HCT116 (cell line): ENCODE measurements at places on chromosomes 2 and 18. TPM values are rescaled to one million over a fixed set of nuclear protein-coding genes. Genes with fewer than 3 reads are reported as not detected.

The PRSS56 gene
- total RNA-seq: not detected

The BMP10 gene
- total RNA-seq: not detected

DNA sequence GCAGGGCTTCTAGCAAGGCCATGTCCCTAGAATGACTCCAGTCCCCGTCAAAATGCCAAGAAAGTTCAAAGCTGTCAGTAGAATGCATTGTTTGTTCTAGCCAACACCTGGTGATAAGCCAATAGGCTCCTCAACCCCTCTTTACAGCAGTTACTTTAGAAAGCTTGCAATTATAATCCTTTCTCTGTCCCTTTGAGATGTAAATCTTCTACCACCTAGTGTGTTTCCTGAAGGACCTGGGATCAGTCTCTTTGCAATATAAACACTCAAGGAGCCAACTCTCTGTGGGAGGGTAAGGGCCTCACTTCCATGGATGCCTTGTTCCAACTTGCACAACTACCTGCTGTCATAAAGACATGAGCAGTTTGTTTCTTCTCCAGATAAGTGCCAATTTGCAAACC is 301.8 kb downstream of the NBAS start:
- H3K27ac ChIP-seq: no peak overlapping the region
- no peaks in the 10 kb centered on the region for H3K27me3 ChIP-seq
- no peaks in the 10 kb centered on the region for H3K4me1 ChIP-seq
- H3K4me3 ChIP-seq: no peak overlapping the region

DNA sequence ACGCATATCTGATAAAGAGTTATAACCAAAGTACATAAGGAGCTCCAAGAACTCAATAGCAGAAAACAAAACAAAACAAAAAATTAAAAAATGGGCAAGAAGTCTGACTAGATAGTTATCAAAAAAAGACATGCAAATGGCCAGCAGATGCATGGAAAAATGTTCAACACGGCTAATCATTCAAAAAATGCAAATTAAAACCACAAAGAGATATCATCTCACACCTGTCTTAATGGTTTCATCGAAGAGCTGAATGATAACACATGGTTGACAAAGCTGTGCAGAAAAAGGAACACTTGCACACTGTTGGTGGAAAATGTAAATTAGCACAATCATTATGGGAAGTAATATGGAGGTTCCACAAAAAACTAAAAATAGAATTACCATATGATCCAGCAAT is 751.3 kb upstream of the POU3F3 start:
- H3K4me3 ChIP-seq: no peak overlapping the region
- no peaks in the 10 kb centered on the region for H3K36me3 ChIP-seq
- H3K27ac ChIP-seq: no peak overlapping the region
- no peak for DNase-seq
- H3K27me3 ChIP-seq: no peaks in the 10 kb centered on the region

DNA sequence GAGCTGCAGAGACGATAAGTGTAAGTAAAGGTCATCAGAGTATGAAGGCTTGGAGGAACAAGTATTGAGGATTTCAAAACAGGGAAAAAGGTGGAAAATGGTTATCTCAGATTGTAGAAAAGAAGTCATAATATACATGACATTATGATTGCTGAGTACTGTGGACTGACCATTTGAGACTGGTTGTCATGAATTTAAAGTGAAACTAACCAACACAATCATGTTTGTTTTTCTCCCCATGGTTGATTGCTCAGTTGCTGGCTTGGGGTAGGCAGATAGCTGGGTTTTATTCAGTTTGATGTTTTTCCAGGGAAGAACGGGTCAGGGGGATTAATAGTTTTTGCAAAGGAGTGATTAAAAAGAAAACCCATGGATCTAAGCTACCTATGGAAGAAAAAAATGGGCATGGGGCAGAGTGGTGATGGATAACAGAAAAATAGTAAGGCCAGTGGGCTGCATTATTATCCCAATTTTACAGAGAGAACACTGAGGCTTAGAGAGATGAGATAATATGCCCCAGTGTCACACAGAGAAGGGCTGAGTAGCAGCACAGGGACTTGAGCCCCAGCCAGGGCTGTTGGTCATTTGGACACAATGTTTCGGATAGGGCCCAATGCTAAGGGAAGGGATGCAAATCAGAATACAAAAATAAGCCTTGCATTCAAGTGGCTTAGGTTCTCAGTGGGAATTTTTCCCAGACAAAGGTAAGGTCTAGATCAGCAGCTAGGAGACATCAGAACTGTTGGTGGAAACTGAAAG is 885.7 kb downstream of the DCC start:
- H3K27ac ChIP-seq: no peak overlapping the region
- no peaks in the 10 kb centered on the region for H3K4me1 ChIP-seq
- H3K27me3 ChIP-seq: no peaks in the 10 kb centered on the region
- no peaks in the 10 kb centered on the region for H3K36me3 ChIP-seq
- no peak overlapping the region for H3K4me3 ChIP-seq

The TUBB8B gene
- 0.57 TPM for total RNA-seq

- no peaks in the 10 kb centered on the region for H3K27me3 ChIP-seq
- no peaks in the 10 kb centered on the region for H3K4me1 ChIP-seq
- no peak overlapping the region for H3K4me3 ChIP-seq
- no peak overlapping the region for H3K27ac ChIP-seq
Measured at GRCh38 chr2:68362069-68362468, 3.0 kb upstream of the PLEK start.

The TCF7L1 gene
- total RNA-seq: 10.3 TPM

- H3K27ac ChIP-seq: no peak overlapping the region
- H3K4me3 ChIP-seq: no peak overlapping the region
- peaks cover 17% of the 10 kb centered on the region; the same call in 1 of the 2 replicates for H3K4me1 ChIP-seq
Measured at GRCh38 chr2:223644136-223644535, 42.0 kb upstream of the SCG2 start.

DNA sequence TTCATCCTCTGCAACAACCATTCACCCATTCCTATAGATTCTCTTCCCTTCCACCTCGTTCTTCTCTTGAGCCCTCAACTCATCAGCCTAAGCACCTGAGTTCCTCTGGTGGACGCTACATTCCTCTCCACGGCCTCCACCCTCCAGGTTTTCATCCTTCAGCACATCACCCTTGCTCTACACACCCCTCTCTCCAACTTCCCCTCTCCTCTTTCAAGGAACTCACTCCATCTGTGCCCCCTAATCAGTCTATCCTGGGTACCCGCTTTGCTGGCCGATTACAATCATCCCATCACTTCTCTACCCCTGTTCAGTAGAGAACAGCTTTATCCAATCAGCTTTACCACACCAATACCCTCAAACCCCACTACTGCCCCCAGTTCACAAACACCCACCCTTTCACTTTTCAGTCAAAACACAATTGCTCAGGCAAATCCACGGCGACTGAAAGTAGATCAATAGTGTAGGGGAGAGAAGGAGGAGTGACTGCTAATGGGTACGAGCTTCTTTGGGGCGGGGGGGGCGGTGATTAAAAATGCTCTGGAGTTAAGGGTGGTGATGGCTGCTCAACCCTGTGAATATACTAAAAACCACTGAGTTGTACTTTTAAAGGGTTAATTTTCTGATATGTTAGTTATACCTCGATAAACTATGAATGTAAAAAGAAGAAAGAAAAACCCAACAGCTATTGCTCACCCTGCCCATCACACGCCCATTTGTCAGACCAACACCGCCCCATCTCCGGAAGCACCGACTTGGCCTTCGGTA is 857 bp downstream of the DYM start:
- no peaks in the 10 kb centered on the region for H3K27me3 ChIP-seq
- H3K4me1 ChIP-seq: peaks cover 7% of the 10 kb centered on the region; the same call in 1 of the 2 replicates
- no peaks in the 10 kb centered on the region for H3K36me3 ChIP-seq
- H3K4me3 ChIP-seq: peak overlapping the region; percentile 90

DNA sequence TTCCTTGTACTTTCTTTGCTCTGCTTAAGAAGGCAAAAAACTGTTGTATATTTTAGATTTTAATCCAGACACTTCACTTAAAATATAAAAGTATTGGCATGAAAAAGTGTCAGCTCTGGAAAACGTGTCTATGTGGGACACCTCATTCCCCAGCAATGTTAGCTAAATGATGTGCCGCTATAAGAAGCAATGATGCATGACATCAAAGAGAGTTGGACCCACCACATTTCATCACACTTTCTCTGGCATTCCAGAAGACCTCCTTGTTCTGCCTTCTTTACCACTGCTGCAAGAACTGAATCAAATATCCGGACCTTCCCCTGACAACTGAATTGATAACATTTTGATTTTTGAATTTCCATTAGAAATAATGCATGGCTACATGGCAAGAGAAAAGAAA is 242.4 kb upstream of the TANK start:
- H3K27me3 ChIP-seq: no peaks in the 10 kb centered on the region
- H3K4me3 ChIP-seq: no peak overlapping the region
- H3K4me1 ChIP-seq: no peaks in the 10 kb centered on the region

The LIMS3 gene
- total RNA-seq: 1.1 TPM

- H3K4me1 ChIP-seq: no peaks in the 10 kb centered on the region
- H3K36me3 ChIP-seq: no peaks in the 10 kb centered on the region
- H3K4me3 ChIP-seq: no peak overlapping the region
- H3K27ac ChIP-seq: no peak overlapping the region
Measured at GRCh38 chr18:56952026-56952425, 194.9 kb upstream of the BOD1L2 start.

DNA sequence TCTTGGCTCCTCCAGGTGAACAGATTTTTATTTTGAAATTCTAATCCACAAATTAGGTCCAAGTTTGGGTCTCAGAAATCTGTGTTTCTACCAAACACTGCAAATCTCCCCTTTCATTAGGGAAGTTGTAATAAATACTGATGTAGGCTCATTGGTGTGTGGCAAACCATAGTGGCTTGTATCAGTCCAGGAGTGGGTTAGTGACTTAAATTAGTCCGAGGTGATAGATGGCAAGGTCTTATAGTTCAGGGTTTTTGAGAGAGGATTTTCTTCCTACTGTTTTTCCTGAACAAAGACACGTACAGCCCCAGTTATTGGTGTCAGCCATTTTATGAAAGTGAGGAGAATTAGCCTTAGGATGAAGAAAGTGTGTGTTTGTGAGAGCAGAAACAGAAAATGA is 74.6 kb downstream of the RPRM start:
- no peak for DNase-seq
- no peaks in the 10 kb centered on the region; the same call in 1 of the 2 replicates for H3K4me1 ChIP-seq
- H3K4me3 ChIP-seq: peak overlapping the region; percentile 61
- no peaks in the 10 kb centered on the region for H3K36me3 ChIP-seq
- H3K27ac ChIP-seq: peak overlapping the region; percentile 56
- no peaks in the 10 kb centered on the region for H3K27me3 ChIP-seq

DNA sequence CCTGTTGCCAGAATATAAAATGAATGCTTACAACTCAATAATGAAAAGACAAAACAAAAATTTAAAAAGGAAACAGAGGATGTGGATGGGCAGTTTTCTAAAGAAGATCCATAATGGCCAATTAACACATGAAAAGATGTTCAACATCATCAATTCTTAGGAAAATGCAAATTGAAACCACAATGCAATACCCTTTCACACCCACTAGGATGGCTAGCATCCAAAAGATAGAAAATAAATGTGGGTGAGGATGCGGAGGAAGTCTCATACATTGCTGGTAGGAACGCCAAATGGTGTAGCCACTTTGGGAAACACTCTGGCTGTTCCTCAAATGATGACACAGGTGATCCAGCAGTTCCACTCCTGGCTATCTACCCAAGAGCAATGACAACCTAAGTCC is 130.5 kb downstream of the TNS1 start:
- no peaks in the 10 kb centered on the region for H3K36me3 ChIP-seq
- H3K27ac ChIP-seq: no peak overlapping the region
- H3K4me1 ChIP-seq: peaks cover 14% of the 10 kb centered on the region
- DNase-seq: no peak
- no peaks in the 10 kb centered on the region for H3K27me3 ChIP-seq

The ENOSF1 gene
- 90.0 TPM for total RNA-seq

DNA sequence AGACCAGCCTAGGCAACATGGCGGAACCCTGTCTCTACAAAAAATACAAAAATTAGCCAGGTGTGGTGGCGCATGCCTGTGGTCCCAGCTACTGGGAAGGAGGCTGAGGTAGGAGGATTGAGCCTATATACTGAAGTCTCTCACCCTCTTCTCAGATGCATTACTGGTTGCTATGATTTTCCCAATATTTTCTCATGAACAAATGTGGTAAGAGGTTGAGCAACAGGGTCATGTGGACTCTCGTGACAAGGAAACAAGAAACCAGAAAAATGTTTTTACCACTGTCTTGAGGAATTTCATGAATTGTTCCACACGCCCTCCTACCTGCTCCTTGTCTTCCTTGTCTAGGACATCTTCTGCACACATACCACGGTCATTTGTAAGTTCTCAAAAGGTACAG is 12.4 kb downstream of the LMAN2L start:
- no peak overlapping the region for H3K4me3 ChIP-seq
- H3K27ac ChIP-seq: no peak overlapping the region
- peaks cover 19% of the 10 kb centered on the region for H3K36me3 ChIP-seq
- H3K27me3 ChIP-seq: no peaks in the 10 kb centered on the region

The FABP1 gene
- total RNA-seq: 0.61 TPM

DNA sequence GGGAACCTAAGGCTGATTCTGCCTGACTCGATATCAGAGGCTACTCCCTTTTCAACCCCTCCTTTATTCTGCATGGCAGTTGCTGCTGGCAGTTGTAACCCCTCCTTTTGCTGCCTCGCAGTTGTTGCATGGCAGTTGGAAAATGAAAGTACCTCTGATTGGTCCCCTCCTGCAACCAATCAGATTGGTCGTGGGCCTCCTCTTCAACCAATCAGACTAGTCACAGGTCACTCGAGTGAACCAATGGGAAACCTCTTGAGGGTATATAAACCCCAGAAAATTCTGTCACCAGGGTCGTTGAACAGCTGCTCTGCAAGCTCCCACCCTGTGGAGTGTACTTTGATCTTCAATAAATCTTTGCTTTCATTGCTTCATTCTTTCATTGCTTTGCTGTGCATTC is 294.3 kb upstream of the SLC8A1 start:
- H3K27me3 ChIP-seq: no peaks in the 10 kb centered on the region
- H3K27ac ChIP-seq: no peak overlapping the region
- DNase-seq: no peak
- H3K4me3 ChIP-seq: no peak overlapping the region

The DSG2 gene
- total RNA-seq: 123 TPM

The OBSL1 gene
- 45.2 TPM for total RNA-seq

DNA sequence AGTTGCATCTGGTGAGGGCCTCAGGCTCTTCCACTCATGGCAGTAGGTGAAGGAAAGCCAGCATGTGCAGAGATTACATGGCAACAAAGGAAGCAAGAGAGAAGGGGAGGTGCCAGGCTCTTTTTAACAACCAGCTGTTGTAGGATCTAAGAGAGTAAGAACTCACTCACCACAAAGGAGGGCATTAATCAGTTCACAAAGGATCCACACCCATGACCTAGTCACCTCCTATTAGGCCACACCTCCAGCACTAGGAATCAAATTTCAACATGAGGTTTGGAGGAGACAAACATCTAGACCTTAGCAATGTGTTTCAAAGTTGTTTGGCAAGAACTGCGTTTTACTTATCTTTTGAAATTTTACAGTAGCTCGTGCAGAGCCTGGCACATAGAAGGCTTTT is 20.5 kb upstream of the REG3A start:
- H3K4me3 ChIP-seq: no peak overlapping the region
- no peak for DNase-seq
- H3K4me1 ChIP-seq: no peaks in the 10 kb centered on the region
- no peaks in the 10 kb centered on the region for H3K27me3 ChIP-seq
- no peaks in the 10 kb centered on the region for H3K36me3 ChIP-seq

- H3K36me3 ChIP-seq: no peaks in the 10 kb centered on the region
- peaks cover 22% of the 10 kb centered on the region for H3K4me1 ChIP-seq
Measured at GRCh38 chr2:209368914-209369313, 54.9 kb upstream of the MAP2 start.
